ENCODE measurements at places on chromosomes 6 and 20. TPM values are rescaled to one million over a fixed set of nuclear protein-coding genes. Genes with fewer than 3 reads are reported as not detected.

DNA sequence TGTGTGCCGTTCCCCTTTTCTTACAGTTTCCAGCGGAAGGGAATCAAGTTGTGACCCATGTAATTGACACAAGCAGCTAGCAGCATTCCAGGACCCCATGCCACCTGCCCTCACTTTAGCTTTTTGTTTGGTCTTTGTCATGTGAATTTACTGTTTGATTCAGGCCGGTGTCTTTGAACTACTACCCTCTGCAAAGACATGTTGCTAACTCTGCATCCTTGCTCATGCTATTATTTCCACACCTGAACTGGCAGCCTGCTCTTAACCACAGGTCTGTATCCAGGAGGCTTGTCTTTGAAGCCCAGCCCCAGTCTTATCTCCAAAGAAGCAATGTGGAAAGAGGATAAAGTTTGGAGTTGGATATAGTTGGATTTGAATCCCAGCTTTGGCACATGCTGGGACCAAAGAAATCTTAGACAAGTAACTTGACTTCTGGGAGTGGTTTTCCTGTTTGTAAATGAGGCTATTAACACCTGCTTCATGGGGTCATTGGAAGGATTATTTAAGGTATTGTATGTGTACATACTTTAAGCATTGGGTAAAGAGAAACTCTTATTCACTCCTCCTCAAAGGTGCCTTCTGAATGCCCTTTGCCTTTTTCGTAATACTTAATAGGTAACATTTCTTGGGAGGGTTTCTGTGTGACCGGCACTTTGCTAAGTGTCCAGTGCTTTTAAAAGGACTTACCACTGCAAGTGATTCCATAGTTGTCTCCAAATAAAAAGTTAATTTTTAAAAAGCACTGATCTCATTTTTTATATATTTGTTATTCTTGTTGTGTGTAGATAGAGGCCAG is 52.4 kb downstream of the RALY start:
- H3K27ac ChIP-seq, result no peak overlapping the region
- no peaks in the 10 kb centered on the region for H3K36me3 ChIP-seq
- no peak for DNase-seq
- H3K27me3 ChIP-seq, result no peaks in the 10 kb centered on the region
- no peak overlapping the region for H3K4me3 ChIP-seq

GRCh38 chr6:9233686-9234085 is 798.3 kb upstream of the SLC35B3 start:
- H3K27me3 ChIP-seq, result no peaks in the 10 kb centered on the region
- no peak overlapping the region for H3K27ac ChIP-seq
- H3K36me3 ChIP-seq, result no peaks in the 10 kb centered on the region
- no peaks in the 10 kb centered on the region for H3K4me1 ChIP-seq

- H3K4me1 ChIP-seq, result no peaks in the 10 kb centered on the region
- no peaks in the 10 kb centered on the region for H3K27me3 ChIP-seq
- H3K36me3 ChIP-seq, result no peaks in the 10 kb centered on the region
Observed at GRCh38 chr6:91031581-91031980, 444.7 kb upstream of the MAP3K7 start.

DNA sequence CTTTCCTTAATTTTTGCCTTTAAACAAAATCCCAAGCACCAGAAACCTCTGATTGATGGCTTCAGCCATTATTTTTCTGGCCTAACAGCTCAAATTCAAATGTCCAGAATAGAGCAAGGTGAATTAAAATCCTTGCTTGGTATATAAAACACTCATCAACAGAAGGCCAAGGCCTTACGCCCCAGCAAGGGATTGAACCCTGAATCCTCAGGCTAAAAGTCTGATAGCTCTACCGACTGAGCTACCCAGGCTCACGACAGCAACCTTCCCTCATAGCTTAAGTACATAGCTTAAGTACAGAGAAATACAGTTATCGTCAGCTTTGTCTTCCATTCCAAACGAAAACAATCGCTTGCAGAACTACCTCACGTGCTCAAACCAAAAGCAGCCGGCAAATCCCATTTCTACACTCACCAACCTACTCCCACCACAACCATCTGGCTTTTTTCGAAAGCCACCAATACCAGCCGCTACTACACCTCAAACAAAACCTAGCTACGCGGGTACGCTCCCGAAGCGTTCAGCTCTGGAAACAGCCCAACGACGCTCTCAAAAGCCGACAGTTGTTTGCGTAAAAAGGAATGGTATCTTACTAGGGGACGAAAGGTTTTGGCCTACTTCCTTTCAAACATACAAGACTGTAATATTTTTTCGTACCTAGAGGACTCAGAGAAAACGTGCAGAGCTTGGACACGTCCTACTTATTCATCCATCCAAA is 167.5 kb downstream of the GPX5 start:
- H3K4me3 ChIP-seq, result no peak overlapping the region
- no peak for DNase-seq
- H3K36me3 ChIP-seq, result no peaks in the 10 kb centered on the region
- H3K27me3 ChIP-seq, result no peaks in the 10 kb centered on the region
- no peaks in the 10 kb centered on the region for H3K4me1 ChIP-seq

GRCh38 chr6:66662196-66662595 is 955.2 kb upstream of the EYS start:
- DNase-seq, result no peak
- H3K4me3 ChIP-seq, result no peak overlapping the region
- H3K27ac ChIP-seq, result no peak overlapping the region
- H3K27me3 ChIP-seq, result no peaks in the 10 kb centered on the region
- no peaks in the 10 kb centered on the region for H3K36me3 ChIP-seq
- no peaks in the 10 kb centered on the region for H3K4me1 ChIP-seq

DNA sequence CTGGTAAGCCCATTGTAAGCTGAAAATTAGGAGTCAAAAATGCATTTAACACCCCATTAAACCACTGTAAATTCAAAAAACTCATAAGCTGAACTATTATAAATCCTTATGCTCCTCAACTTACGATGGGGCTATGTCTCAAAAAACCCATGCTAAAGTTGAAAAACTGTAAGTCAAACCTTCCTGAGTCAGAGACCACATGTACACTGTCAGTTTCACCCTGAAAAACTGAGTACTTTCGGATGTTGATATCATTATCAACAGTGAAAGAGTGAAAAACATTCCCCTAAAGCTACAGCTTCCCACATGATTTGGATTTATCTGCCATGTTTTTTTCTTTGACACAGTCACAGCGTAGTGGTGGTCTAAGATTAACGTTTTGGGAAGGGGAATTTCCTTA is 14.2 kb downstream of the RAB23 start:
- no peak overlapping the region for H3K4me3 ChIP-seq
- DNase-seq, result no peak
- no peaks in the 10 kb centered on the region for H3K27me3 ChIP-seq
- H3K4me1 ChIP-seq, result peaks cover 8% of the 10 kb centered on the region

GRCh38 chr20:12358655-12359009 is 440.9 kb downstream of the BTBD3 start:
- H3K27me3 ChIP-seq, result no peaks in the 10 kb centered on the region
- H3K36me3 ChIP-seq, result no peaks in the 10 kb centered on the region
- no peak overlapping the region for H3K27ac ChIP-seq
- H3K4me1 ChIP-seq, result no peaks in the 10 kb centered on the region
- H3K4me3 ChIP-seq, result no peak overlapping the region

GRCh38 chr20:38987777-38988176 is 25.6 kb downstream of the DHX35 start:
- no peaks in the 10 kb centered on the region for H3K4me1 ChIP-seq
- no peak overlapping the region for H3K4me3 ChIP-seq
- peaks cover 10% of the 10 kb centered on the region for H3K36me3 ChIP-seq
- no peaks in the 10 kb centered on the region for H3K27me3 ChIP-seq

- H3K4me3 ChIP-seq, result no peak overlapping the region
- H3K27ac ChIP-seq, result no peak overlapping the region
Observed at GRCh38 chr6:14819001-14819400, 426.9 kb upstream of the JARID2 start.

Gene BNIP5
- not detected for total RNA-seq

Gene TPD52L1
- 230 TPM for total RNA-seq

Gene VSX1
- total RNA-seq, result not detected

Gene RAET1L
- not detected for total RNA-seq
